ENCODE measurements at places on chromosomes 6 and 20. TPM values are rescaled to one million over a fixed set of nuclear protein-coding genes. Genes with fewer than 3 reads are reported as not detected.

Gene MLN
- not detected for total RNA-seq

DNA sequence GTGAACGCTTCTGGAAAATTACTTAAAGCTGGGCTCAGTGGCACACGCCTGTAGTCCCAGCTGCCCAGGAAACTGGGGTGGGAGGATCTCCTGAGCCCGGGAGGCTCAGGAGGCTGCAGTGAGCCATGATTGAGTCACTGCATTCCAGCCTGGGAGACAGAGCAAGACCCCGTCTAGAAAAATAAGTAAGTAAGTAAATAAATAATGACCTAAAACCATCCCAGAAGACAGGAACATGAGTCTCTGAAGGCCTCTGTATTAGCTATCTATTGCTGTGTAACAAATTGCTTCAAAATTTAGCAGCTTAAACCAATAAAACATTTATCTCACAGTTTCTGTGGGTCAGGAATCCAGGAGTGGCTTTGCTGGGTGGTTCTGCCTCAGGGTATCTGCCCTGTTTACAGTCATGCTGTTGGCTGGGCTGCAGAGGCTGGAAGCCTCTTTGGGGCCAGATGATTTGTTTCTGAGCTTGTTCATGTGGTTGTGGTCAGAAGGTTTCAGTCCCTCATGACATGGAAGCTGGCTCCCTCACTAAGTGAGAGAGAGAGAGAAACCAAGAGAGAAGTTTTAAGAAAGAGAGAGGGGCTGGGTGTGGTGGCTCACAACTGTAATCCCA lies 48.4 kb upstream of the NCOA3 start:
- DNase-seq: peak; percentile 67
- H3K27me3 ChIP-seq: no peaks in the 10 kb centered on the region
- H3K4me3 ChIP-seq: no peak overlapping the region
- peak overlapping the region; percentile 84 for H3K27ac ChIP-seq

GRCh38 chr6:127190552-127190951 lies 72.1 kb downstream of the RSPO3 start:
- no peaks in the 10 kb centered on the region for H3K36me3 ChIP-seq
- peaks cover 6% of the 10 kb centered on the region for H3K27me3 ChIP-seq
- DNase-seq: no peak

- no peaks in the 10 kb centered on the region for H3K36me3 ChIP-seq
- H3K27ac ChIP-seq: peak overlapping the region; percentile 81
- peaks cover 10% of the 10 kb centered on the region for H3K27me3 ChIP-seq
- peak overlapping the region; percentile 16 for H3K4me3 ChIP-seq
- H3K4me1 ChIP-seq: peaks cover 21% of the 10 kb centered on the region
- peak; percentile 55 for DNase-seq
These were observed 155.1 kb upstream of the SOX4 start for GRCh38 chr6:21438237-21438985.

Gene WFDC12
- total RNA-seq: not detected

GRCh38 chr6:35665573-35665972 lies 23.1 kb downstream of the FKBP5 start:
- no peak overlapping the region for H3K27ac ChIP-seq
- H3K36me3 ChIP-seq: peaks cover 5% of the 10 kb centered on the region
- peaks cover 31% of the 10 kb centered on the region for H3K4me1 ChIP-seq

- no peak for DNase-seq
- no peaks in the 10 kb centered on the region for H3K4me1 ChIP-seq
These were observed 25.3 kb upstream of the TIAM2 start for GRCh38 chr6:154969796-154970195.

DNA sequence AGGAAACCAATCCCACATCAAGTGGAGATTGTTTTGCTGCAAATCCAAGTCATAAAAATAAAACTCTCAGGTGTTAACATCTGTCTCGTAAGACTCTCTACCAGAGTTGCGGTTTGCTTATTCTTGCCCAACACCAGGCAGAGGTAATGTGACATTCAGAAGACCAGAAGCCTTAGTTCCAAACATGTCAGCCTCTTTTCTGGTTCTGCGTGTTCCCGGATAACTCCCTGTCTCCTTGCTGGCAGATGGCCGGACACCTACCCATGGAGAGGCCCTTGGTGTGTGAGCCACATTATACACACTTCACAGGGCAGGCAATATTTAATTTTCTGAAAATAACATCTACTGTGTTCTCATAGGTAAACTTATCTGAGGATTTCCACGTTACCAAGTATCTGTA lies 73.4 kb downstream of the GMPR start:
- peaks cover 7% of the 10 kb centered on the region for H3K36me3 ChIP-seq
- peaks cover 4% of the 10 kb centered on the region for H3K4me1 ChIP-seq

Gene GCM1
- not detected for total RNA-seq

DNA sequence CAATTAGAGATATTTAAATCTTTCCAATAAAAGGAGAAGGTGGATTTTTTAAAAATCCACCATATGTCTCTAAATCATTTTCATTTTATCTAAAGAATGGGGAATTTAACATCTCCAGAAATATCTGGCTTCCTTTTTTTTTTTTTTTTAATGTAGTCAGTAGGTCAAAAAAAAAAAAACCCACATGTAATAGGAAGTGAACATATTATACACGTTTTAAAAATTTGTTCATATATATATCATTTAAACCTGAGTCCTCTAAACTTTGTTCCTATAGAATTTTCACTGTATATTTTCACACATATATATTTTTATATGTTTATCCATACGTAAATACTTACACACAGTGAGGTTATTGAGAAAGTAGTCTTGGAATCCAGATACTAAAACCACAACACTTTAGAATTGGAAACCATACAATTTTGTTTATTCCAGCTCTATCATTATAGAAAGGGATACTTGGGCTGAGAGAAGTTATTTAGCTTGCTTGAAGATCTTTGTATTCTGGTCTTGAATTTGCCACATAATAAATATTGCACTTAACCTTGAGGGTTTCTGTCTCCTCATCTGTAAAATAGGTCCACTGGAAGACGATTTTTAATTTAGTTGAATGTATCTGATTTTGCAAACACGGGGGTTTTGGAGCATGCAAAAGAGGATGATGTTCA lies 62.1 kb upstream of the ZNF217 start:
- no peak overlapping the region for H3K4me3 ChIP-seq
- H3K27ac ChIP-seq: peak overlapping the region; percentile 63
- no peaks in the 10 kb centered on the region for H3K36me3 ChIP-seq
- no peak for DNase-seq
- H3K4me1 ChIP-seq: peaks cover 64% of the 10 kb centered on the region
- no peaks in the 10 kb centered on the region for H3K27me3 ChIP-seq

Gene CTAGE9
- not detected for total RNA-seq

DNA sequence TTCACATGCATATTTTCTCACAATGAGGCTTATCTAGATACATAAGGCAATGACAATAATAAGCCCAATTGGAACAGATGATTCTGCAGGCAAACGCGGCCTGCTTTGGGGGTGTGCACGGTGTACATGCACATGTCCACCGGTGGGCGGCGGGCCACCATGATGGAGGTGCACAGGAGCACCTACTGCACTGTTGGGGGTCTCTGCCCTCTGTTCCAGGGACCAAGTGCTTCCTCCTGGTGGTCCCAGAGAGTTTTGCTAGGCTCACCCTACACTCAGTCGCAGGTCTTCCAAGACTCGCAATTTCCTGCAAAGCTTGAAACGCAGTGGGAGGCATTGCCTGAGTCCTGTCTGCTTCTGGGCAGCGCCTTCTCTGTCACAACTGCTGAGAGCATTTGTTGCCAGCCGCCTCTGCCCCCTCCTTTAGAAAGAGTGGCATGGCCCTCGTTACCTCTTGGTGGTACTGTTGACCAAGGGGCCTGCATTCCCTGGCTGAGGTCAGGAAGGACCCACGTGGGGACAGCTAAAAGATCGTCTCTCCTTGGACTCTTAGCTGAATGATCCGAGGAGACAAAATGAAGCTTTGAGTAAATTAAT lies 135.3 kb downstream of the ERMARD start:
- no peaks in the 10 kb centered on the region for H3K4me1 ChIP-seq
- no peak for DNase-seq
- no peak overlapping the region for H3K27ac ChIP-seq
- no peak overlapping the region for H3K4me3 ChIP-seq

GRCh38 chr20:38083338-38084048 lies 49.9 kb downstream of the RPRD1B start:
- H3K4me3 ChIP-seq: no peak overlapping the region
- no peaks in the 10 kb centered on the region for H3K27me3 ChIP-seq
- no peak overlapping the region for H3K27ac ChIP-seq
- H3K36me3 ChIP-seq: peaks cover 40% of the 10 kb centered on the region
- no peak for DNase-seq

Gene C6orf15
- not detected for total RNA-seq

GRCh38 chr20:14879020-14879697 lies 541.7 kb upstream of the FLRT3 start:
- H3K4me1 ChIP-seq: no peaks in the 10 kb centered on the region
- no peak for DNase-seq
- no peak overlapping the region for H3K4me3 ChIP-seq
- H3K27ac ChIP-seq: no peak overlapping the region
- H3K27me3 ChIP-seq: no peaks in the 10 kb centered on the region

DNA sequence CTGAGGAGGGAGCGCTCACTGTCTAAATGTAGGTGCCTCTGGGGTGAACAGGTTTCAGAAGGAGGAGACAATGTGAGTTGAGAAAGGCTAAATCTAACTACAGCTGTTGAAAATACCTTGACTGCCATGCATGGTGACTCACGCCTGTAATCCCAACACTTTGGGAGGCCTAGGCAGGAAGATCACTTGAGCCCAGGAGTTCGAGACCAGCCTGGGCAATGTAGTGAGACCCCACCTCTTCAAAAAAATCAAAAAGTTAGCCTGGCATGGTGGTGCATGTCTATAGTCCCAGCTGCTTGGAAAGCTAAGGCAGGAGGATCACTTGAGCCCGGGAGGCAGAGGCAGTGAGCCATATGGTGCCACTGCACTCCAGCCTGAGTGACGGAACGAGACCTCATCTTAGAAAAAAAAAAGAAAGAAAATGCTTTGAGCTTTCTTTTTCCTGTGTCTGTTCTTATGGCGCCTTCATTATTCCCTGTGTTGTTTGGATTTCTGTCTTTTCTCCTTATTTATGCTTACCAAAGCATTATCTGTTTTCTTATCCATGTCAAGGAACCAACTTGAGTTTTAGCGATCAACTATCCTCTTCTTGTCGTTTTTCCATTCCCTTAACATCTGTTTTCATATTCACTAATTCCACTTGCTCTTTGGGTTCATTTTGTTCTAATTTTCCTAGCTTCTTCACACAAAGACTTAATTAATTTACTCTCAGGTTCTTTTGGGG lies 8.5 kb downstream of the SLC2A10 start:
- H3K27ac ChIP-seq: no peak overlapping the region
- H3K4me1 ChIP-seq: no peaks in the 10 kb centered on the region
- H3K36me3 ChIP-seq: peaks cover 2% of the 10 kb centered on the region
- no peak overlapping the region for H3K4me3 ChIP-seq
- H3K27me3 ChIP-seq: peaks cover 26% of the 10 kb centered on the region

Data from activated naive CD8-positive, alpha-beta T cell treated with anti-CD3 and anti-CD28 coated beads for 36 hours (primary cell).